ENCODE measurements at places on chromosomes 12 and 14.

DNA sequence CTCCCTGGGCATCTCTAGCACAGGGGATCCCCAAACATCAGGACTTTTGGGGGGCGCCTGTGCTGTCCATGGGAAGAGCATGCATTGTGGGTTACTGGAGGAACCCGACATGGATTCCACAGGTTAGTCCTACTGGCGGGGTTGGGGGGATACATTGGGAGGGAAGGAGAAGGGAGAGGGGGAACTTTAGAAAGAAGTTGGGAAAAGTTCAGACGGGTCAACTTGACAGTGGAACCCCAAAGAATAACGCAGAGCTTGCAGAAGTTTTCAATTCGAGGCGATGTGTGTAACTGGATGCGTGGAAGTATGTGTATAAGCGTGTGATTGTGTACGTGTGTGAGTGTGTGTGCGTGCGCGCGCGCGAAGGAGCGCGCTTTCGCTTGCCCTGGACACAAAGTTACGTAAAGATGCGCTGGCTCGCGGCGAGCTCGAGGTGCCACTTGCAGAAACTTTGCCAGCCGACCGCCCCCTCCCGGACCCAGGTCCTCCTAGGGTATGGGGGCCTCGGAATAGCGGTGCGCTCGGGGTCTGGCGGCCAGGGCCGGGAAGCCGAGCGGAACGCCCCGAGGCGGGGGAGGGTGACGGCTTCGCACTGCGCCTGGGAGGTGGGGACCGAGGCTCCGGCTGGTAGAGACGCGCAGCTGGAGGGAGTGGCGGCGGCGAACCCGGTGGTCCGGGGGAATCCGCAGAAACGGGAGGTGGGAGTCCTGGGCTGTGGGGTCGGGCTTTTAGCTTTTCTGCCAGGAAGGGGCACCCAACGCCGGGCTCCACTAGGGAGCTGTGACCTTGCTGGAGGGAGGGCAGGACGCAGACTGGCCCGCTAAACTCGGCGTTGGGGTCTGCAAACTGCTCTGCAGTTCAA, 669 bp downstream of the RFX4 start:
- peak; percentile 20 for DNase-seq

GRCh38 chr14:103140316-103141109, 17.3 kb downstream of the TNFAIP2 start:
- no peak for DNase-seq

GRCh38 chr12:4865246-4865645, 44.5 kb upstream of the KCNA1 start:
- no peak for DNase-seq

- peak; percentile 99 for DNase-seq
Measured at GRCh38 chr14:24366721-24367513, 1.1 kb upstream of the NFATC4 start.

GRCh38 chr14:75804570-75805275, 143.7 kb downstream of the TTLL5 start:
- DNase-seq: no peak

- no peak for DNase-seq
Measured at GRCh38 chr12:130351326-130351725, 13.6 kb downstream of the PIWIL1 start.

DNA sequence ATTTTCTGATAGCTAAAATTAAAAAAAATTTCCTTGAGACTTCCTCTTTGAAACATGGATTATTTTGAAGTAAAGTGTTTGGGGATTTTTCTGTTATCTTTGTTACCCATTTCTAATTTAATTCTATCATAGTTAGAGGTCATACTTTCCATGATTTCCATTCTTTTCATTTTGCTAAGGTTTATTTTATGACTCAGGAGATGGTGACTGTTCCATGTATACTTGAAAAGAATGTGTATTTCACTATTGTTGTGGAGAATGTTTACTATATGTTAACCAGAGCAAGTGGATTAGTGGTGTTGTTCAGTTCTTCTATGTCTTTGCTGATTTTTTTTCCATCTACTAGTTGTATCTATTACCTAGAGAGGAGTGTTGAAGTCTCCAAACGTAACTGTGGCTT, 250.5 kb upstream of the PELI2 start:
- no peak for DNase-seq
